Camera-type eye (tissue), 1 donor: ENCODE measurements at places on chromosomes 5 and 9. TPM values are rescaled to one million over a fixed set of nuclear protein-coding genes. Genes with fewer than 3 reads are reported as not detected.

LOX gene
- 85.4 TPM for total RNA-seq

EIF4E1B gene
- 0.55 TPM for total RNA-seq

ARHGEF39 gene
- total RNA-seq: 1.9 TPM

EFNA5 gene
- 32.2 TPM for total RNA-seq

TMEM252 gene
- not detected for total RNA-seq

TDRD7 gene
- 108 TPM for total RNA-seq

PCDHB15 gene
- 14.5 TPM for total RNA-seq

FSTL4 gene
- total RNA-seq: 10.0 TPM

PCDHGB5 gene
- 23.4 TPM for total RNA-seq

PTGDS gene
- total RNA-seq: 230 TPM

MARVELD2 gene
- total RNA-seq: 4.1 TPM

NUP155 gene
- total RNA-seq: 54.5 TPM

FOXD4L3 gene
- total RNA-seq: not detected

LECT2 gene
- not detected for total RNA-seq

ZMAT2 gene
- total RNA-seq: 37.4 TPM

ADAMTS16 gene
- total RNA-seq: 4.9 TPM

TIFAB gene
- 0.05 TPM for total RNA-seq

SPINK4 gene
- total RNA-seq: not detected

CD74 gene
- total RNA-seq: 69.4 TPM

HMMR gene
- 8.6 TPM for total RNA-seq

FGD3 gene
- 5.6 TPM for total RNA-seq

LCP2 gene
- total RNA-seq: 8.6 TPM

DND1 gene
- total RNA-seq: 0.60 TPM

PCDHB2 gene
- total RNA-seq: 8.3 TPM

SLC4A9 gene
- total RNA-seq: not detected

ASS1 gene
- total RNA-seq: 52.0 TPM

TMEM171 gene
- total RNA-seq: 1.6 TPM

TTLL11 gene
- 19.0 TPM for total RNA-seq

ADAMTS6 gene
- 48.3 TPM for total RNA-seq

DBH gene
- 0.11 TPM for total RNA-seq

TRIM14 gene
- total RNA-seq: 4.4 TPM

STOM gene
- total RNA-seq: 100 TPM

PCDHGB4 gene
- 20.7 TPM for total RNA-seq

NUTM2G gene
- not detected for total RNA-seq

FGF10 gene
- total RNA-seq: 9.4 TPM

SUSD3 gene
- 2.4 TPM for total RNA-seq

WNT8A gene
- total RNA-seq: not detected

GRIA1 gene
- 49.4 TPM for total RNA-seq

PCDHGB2 gene
- total RNA-seq: 14.6 TPM

C8G gene
- total RNA-seq: not detected

CCNI2 gene
- total RNA-seq: 0.60 TPM
